ENCODE measurements at places on chromosomes 3 and 15.

DNA sequence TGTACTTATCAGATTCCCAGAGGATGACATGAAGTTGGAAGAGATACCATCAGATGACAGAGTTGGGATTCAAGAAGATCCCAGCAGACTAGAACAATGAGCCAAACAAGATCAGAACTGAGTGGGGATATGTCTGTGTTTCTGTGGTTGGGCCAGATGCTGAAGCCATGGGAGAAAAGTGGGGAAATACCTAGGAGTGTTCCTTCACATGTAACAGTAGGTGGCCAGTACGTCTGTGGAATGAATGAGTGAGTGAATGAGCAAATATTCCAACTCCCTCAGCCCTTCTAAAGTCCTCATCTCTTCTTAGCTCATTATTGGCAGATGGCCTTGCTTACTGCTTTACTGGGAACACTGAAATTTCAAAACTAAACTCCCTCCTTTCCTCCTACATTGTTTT lies 32.2 kb upstream of the GREM1 start:
- no peak for DNase-seq

GRCh38 chr15:98778960-98779359 lies 130.6 kb downstream of the IGF1R start:
- no peak for DNase-seq

DNA sequence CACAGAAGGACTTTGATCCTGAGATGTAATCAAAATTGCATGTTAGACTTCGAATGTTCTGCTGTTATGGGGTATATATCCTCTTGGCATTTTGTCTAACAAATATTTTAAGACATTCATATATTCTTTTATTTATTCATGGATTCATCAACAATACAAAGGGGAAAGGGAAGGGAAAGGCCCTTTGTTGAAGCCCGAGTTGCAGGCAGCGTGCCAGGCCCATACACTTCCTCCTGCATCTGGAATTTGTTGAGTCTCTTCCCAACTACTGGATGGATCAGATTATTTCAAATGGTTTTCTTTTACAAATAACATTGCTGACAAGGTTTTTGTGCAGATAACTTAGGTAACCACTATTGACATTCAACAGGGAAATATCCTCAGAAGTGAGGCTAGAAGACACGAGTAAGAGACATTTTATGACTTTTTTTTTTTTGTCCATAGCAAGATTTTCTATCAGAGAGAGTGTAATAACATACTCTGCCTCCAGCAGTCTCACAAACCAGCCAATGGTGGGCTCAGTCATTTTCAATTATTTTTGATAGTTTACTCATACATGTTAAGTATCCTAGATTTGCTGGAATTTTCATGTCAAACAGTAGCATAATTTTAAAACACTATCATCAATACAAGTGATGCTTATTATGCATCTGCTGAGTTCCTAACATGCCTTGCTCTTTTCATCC lies 94.3 kb downstream of the RPL39L start:
- DNase-seq, result no peak

DNA sequence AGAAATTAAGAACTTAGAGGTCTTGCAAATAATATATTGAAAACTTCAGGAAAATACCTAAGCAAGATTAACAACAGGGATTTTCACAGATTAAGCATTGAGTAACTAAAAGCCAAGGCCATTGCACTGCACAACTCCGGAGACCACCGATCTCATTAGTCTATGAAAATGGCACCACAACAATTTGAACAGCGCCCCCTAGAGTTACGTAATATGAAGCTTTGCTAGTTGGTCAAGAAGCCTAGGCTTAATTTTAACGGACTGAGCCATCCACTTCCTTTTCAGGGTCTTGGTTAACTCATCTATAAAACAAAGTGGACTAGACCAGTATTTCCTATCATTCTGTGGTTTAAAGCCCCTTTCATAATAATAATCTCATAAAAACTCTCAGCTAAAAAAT lies 24.8 kb downstream of the TMEM212 start:
- no peak for DNase-seq

DNA sequence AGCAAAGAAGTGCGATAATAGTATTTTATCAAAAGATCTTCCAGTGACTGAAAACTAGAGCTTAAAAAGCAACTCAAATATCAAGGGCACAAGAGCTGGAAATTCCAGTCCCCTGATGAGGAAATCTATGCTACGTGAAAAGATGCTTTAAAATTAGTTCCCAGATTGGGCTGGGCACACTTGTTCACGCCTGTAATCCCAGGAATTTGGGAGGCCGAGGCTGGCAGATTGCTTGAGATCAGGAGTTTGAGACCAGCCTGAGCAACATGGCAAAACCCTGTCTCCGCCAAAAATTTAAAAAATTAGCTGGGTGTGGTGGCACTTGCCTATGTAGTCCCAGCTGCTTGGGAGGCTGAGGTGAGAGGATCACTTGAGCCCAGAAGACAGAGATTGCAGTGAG lies 138.8 kb downstream of the SEMA6D start:
- no peak for DNase-seq

DNA sequence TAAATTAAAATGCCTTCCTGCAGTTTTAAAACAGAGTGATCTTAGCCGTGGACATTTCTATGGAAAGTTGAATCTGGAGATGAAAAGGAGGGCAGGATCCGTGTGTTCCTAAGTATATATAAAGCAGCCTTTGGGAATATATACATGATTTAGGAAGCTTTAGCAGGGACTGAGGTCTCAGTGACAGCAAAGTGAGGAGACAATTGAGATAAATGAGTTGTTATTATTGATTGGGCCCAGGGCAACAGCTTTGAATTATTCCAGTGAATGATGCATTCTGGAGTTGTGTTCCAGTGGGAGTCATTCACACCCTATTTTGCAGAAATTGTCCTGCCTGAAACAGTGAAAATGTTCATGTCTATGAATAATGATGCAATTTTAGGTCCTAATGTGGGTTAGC lies 281.4 kb downstream of the BCHE start:
- no peak for DNase-seq

DNA sequence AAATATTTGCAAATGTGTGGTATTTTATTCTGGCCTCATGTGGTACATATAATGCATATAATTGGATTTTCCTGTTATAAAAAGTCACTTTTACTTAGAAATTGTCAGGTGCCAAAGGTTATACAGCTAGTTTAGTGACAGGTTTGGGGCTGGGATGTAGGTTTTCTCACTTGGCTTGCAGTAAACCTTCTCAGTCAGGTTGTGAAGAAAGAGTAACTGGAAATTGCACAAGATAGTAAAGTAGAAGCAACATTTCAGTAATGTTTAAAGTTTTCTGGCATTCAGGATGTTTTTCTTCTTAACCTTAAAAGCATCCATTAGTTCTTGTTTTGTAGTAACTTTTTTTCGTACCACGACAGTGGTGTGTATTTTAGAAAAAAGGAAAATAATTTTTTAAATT lies 53.9 kb downstream of the MEF2A start:
- no peak for DNase-seq

DNA sequence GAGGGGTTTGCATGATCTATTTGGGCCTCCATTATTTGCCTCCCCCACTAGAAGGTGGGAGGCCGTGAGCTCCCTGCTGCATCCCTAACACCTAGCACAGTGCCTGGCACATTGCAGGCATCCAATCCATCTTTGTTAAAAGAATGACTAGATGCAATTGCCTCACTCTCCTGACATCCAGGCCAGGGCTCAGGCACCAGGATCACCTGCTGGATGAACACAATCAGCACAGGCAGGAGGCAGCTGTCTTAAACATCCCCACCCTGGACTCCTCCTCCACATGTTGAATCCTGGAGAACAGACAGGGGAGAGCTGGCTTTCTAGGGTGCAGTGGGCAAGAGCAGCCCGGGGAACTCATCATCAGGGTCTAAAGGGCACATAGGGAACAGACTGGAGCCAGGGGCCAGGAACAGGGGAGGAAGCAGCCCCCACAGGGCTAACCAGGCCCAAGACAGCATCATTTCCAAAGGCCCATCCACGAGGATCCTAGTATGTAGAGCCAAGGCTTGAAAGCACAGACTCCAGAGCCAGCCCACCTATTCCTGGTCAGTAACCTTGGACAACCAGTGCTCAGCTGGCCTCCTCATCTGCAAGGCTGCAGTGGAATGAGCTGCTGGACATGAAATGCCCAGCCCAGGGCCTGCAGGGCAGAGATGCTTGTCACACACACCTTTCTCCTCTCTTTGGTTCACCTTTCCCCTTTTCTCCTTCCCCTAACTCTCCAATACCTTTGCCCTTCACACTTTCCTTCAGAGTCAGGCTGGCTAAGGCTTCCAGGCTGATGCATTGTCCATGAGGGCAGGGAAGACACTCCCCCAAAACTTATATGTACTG lies 254.4 kb upstream of the TLE3 start:
- no peak for DNase-seq

GRCh38 chr15:100714034-100714748 lies 111.8 kb downstream of the ASB7 start:
- no peak for DNase-seq

DNA sequence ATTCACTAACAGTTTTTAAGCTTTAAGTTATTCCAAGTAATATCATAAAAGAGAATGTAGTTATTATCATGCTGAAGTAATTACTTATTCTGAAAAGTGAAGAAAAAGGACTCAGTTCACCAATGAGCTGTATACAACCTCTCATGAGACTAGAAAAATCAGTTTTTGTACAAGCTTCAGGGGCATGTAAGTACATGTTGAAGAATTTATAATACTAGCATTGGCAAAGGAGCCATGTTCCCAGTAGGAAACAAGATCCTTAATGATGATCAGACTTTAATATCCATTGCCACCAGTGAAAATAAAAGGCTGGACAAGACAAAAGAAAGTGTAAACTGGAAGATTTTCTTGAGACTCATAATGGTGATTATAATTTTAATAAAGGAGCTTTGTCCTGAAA lies 532.8 kb downstream of the PLOD2 start:
- no peak for DNase-seq

GRCh38 chr3:40631341-40631995 lies 106.7 kb downstream of the ZNF621 start:
- DNase-seq, result no peak

- DNase-seq, result no peak
These were observed 187.5 kb downstream of the SPATA16 start for GRCh38 chr3:172953571-172953970.

GRCh38 chr15:61075741-61076140 lies 153.4 kb downstream of the RORA start:
- no peak for DNase-seq

- no peak for DNase-seq
These were observed 58.5 kb downstream of the ST6GAL1 start for GRCh38 chr3:186988806-186989205.

GRCh38 chr3:99473321-99473751 lies 165.1 kb upstream of the COL8A1 start:
- DNase-seq, result no peak

GRCh38 chr15:39885099-39885777 lies 34.8 kb downstream of the GPR176 start:
- DNase-seq, result no peak

- no peak for DNase-seq
These were observed 18.1 kb downstream of the ARRDC4 start for GRCh38 chr15:97978401-97979139.

- DNase-seq, result no peak
These were observed 43.2 kb upstream of the BOC start for GRCh38 chr3:113167825-113168801.

DNA sequence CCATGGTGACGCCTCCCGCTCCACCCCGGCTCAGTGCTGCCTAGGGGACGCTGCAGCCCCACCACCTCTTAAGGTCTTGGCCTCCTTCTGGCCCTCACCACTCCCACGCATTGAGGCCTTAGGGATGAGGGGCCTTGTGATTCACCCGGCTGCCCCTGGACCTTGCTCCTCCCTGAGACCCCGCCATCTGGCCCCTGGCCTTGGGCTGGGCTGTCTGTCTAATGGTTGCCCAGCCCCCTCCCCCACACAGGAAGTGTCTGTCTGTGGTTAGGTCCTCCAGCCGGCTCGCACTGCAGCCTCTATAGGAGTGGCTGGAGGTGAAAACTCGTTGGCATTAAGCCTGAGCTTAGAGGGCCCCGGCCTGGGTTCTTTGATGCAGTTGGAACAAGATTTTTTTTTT lies 21.5 kb upstream of the MTHFS start:
- DNase-seq, result no peak

DNA sequence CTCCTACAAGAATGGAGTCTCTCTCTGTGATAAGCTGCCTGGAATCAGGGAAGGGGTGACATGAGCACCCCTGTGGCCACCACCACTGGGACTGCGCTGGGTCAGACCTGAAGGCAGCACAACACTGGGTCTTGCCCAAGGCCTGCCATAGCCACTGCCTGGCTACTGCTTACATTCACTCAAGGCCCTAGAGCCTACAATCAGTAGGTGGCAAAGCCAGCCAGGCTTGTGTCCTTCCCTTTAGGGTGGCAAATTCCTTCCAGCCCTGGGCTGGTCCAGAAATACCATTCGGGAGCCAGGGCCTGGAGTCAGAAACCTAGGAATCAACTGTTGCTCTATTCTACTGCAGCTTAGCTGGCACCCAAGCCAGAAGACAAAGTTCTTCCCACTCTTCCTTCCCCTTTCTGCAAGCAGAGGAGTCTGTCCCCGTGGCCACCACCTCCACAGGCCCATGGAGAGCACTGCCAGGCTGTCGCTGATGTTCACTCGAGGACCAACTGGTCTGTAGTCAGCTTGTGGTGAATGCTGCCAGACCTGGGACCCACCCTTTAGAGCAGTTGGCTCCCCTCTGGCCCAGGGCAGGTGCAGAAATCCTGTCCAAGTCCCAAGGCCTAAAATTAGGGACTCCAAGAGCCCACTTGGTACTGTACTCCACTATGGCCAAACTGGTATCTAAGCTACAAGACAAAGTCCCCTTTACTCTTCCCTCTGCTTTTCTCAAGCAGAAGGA lies 307.4 kb downstream of the THSD4 start:
- no peak for DNase-seq

- DNase-seq, result no peak
These were observed 64.0 kb upstream of the CPOX start for GRCh38 chr3:98657457-98657856.

DNA sequence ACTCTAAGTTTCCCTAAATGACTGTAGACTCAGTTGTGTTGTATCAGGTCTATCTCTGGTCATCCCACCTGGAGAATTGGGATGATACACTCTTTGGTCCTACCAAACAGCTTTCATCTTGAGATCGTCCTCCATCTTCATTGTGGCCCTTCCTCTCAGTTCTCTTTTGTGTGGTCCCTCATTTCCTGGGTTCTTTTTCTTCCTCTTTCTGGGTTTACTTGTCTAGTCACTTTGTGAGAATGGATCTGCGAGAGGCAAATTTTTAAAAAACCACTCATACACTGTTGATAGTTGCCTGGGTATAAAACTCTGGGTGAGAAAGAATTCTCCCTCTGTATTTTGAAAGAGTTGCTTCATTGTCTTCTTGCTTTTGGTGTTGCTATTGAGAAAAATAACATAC lies 6.0 kb upstream of the AMOTL2 start:
- no peak for DNase-seq

GRCh38 chr15:73818308-73818985 lies 54.9 kb upstream of the TBC1D21 start:
- no peak for DNase-seq

- DNase-seq, result no peak
These were observed 380.7 kb downstream of the PLOD2 start for GRCh38 chr3:145780301-145780700.

- DNase-seq, result no peak
These were observed 399.4 kb upstream of the ATP11B start for GRCh38 chr3:182393830-182394367.

DNA sequence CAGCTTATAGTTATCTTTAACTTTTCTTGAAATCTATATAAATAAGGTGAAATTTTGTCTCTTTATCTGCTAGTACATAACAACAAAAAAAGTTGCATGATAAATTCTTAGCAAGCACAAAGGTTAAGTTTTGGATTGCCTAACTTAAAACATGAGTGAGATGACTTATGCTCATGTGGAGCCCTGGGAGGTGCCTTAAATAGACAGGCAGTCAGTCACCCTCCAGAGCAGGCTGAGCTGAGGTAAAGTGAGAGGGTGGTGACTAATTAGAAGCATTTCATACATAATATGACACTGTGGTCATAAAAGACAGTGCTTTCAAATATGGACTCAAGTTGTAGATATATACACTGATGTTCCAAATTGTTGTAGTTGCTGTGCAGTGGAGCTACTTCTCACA lies 14.6 kb upstream of the MME start:
- no peak for DNase-seq
